ENCODE measurements at places on chromosomes 6 and 20. TPM values are rescaled to one million over a fixed set of nuclear protein-coding genes. Genes with fewer than 3 reads are reported as not detected.

BEND6 gene
- total RNA-seq, result 0.38 TPM

L3MBTL3 gene
- total RNA-seq, result 3.2 TPM

MYCT1 gene
- 15.0 TPM for total RNA-seq

BTNL2 gene
- not detected for total RNA-seq

GRCh38 chr6:71347119-71347518 is 58.5 kb downstream of the OGFRL1 start:
- DNase-seq, result no peak

GRCh38 chr20:5354901-5355300 is 38.1 kb upstream of the PROKR2 start:
- no peak for DNase-seq

DNA sequence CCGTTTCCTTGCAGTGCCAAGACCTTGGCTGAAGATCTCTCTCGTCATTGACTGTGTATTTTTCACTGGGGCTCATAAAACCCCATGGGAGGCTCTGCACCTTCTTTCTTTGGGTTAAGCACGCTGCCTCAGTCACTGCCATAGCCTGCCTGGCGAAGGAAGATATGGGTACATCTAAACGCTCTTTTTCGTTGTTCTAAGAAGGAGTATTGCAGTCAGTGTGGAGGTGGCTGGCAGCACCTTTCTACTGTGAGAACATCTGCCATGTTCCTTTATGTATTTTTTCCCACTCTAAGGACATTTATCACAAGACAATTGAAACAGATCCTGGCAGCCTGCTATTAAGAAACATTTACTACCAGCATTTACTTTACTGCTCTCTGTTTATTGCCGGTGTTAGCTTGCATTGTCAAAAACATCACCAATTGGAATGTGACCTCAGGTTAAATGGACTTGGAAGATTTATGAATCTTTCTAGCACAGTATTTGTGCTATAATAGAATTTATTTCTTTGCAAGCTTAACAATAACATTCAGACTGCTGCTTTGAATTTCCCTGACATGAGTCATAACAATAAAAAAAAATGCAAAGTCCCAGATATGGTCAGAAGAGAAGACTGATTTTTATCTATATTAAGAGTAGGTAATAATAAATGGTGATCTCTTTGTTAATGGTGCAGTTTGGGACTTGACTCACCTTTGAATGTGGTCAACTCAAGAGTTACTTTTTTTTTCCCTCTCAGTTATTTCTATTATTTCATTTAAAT is 62.2 kb upstream of the CLDN20 start:
- no peak for DNase-seq

- no peak for DNase-seq
Observed at GRCh38 chr6:148934961-148935360, 188.1 kb downstream of the UST start.

- DNase-seq, result no peak
Observed at GRCh38 chr20:39195582-39196021, 233.5 kb downstream of the DHX35 start.

DNA sequence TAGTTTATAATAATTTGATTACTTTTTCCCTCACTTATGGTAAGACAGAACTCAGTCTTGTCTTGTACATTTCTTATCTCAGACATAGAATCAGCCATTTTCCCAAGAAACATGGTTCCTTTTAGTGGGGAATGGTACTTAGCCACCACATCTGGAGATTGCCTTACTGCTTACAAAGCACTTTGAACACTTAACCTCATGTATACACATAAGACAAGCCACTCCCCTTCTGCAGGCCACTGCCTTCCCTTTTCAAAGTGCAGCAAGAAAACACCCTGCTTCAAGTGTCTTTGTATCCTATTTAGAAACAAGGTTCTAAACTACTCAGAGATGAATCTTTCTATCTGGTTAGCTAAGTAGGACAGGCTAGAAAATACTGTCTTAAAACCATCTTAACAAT is 159.2 kb downstream of the UBE3D start:
- DNase-seq, result no peak

DNA sequence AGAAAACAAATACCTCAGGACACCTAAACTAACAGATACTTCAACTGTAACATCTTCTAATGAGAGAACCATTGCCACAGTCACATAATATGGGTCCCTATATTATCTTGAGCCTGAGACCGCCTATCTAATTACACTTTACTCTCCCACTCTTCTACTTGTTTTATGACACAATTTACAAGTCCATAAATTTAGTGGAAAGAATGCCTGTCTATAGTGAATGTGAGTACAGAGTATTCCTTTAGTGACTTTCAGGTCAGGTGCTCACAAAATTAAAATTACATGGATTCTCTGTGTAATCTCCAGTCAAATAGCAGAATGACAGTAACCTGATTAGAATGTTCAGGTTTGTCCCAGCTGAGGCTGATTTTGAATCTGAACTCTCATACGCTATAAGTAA is 624.1 kb downstream of the PKHD1 start:
- DNase-seq, result no peak

DNA sequence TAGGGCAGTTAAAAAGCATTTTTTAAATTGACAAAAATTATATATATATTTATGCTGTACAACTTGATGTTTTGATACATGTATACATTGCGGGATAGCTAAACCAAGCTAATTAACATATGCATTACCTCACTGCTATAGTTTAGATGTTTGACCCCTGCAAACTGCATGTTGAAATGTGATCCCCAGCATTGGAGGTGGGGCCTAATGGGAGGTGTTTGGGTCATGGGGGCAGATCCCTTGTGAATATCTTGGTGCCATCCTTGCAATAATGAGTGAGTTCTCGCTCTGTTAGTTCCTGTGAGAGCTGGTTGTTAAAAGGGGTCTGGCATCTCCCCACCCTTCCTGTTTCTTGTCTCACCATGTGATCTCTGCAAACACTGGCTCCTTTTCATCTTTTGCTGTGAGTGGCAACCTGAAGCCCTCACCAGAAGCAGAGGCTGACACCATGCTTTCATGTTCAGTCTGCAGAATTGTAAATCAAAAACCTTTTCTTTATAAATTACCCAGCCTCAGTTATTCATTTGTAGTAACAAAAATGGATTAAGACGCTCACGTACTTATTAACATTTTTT is 111.8 kb downstream of the MCHR2 start:
- no peak for DNase-seq

- no peak for DNase-seq
Observed at GRCh38 chr20:61776491-61777075, 289.1 kb downstream of the TAF4 start.

Measured in left ventricle myocardium inferior (tissue), 1 donor.